Activated T-cell treated with anti-CD3 and anti-CD28 coated beads, Interleukin-2, amount 50 U/mL, for 48 hours (primary cell): ENCODE measurements at places on chromosomes 1 and 21.
A peak's percentile ranks its signal among the peaks of the same experiment; 100 is the strongest.

GRCh38 chr1:83889707-83890106 lies 109.2 kb downstream of the TTLL7 start:
- DNase-seq = no peak

GRCh38 chr1:209384710-209385550 lies 198.6 kb upstream of the CAMK1G start:
- DNase-seq = no peak

GRCh38 chr1:236880209-236880608 lies 85.1 kb downstream of the MTR start:
- DNase-seq = no peak

GRCh38 chr21:31731056-31731856 lies 662 bp downstream of the SCAF4 start:
- peak; percentile 62 for DNase-seq

DNA sequence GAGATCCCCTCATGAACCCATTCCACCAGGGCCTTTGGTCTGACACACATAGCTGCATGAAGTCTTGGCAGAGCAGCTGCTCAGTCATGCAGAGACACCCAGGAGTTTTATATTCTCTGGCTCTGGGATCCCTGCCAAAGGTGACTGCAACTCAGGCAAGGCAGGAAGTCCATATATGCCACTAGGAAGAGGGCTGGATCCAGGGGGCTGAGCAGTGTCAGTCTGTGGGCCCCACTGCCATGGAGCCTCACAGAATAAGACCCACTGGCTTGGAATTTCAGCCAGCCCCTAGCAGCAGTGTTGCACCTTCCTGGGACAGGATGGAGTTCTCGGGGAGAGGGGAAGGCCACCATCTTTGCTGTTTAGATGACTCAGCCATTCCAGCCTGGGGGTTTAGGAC lies 199.7 kb downstream of the TBX15 start:
- DNase-seq = no peak

- no peak for DNase-seq
These were observed 39.6 kb downstream of the KCTD3 start for GRCh38 chr1:215606564-215607168.

GRCh38 chr1:204950353-204951001 lies 79.8 kb downstream of the NFASC start:
- DNase-seq = no peak

GRCh38 chr1:66532798-66533783 lies 862 bp upstream of the SGIP1 start:
- DNase-seq = peak; percentile 24

- DNase-seq = no peak
These were observed 56.5 kb downstream of the GABPA start for GRCh38 chr21:25791319-25791718.

GRCh38 chr1:61318319-61319125 lies 236.2 kb downstream of the NFIA start:
- DNase-seq = no peak

GRCh38 chr1:96374076-96374762 lies 347.4 kb upstream of the PTBP2 start:
- DNase-seq = no peak

DNA sequence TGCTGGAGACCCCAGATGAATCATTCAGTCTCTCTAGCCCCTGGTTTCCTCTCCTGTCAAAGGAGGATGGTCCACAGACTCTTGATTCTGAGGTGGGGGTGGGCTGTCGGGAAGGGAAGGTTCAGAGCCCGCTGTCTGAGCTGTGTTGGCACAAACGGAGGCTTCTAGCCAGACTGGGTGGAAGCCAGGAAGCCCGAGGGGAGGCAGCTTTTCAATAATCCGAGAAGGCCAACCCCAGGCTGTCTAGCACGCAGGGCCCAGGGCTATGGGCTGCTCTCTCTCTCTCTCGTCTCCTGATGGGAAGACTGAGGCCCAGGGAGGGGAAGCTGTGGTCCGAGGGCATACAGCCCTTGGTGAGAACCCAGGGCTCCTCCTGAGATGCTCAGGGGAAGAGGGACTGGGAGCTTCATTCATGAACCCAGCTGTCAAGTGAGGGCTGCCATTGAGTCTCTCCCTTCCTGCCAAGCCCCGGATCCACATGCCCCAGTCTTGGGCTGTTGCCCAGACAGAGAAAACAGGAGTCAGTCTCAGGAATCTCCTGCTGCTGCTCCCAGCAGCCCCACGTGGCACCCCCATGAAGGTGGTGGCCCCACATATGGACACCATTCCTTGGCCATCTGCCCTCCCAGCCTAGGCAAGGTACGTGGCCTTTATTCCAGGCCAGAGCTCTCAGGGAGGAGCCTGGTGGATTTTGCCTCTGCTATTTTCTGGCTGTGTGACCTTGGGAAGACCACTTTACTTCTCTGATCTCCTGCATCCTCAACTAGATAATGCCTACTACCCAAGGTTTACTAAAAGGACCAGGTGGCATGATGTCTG lies 44.4 kb downstream of the RAP1GAP start:
- DNase-seq = no peak

DNA sequence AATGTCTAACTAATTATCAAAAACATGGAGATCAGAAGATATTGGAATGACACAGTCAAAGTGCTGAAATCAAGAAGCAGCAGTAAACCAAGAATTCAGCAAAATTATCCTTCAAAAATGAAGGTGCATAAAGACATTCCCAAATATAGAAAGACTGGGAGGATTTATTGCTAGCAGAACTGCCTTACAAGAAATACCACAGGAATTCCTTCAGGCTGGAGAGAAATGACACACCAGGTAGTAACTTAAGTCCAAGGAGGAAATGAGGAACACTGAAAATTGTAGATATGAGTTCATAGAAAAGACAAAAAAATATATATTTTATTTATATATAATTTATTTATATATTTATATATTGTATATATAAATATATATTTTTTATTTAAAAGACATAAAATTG lies 217.2 kb downstream of the RPS6KC1 start:
- DNase-seq = no peak

DNA sequence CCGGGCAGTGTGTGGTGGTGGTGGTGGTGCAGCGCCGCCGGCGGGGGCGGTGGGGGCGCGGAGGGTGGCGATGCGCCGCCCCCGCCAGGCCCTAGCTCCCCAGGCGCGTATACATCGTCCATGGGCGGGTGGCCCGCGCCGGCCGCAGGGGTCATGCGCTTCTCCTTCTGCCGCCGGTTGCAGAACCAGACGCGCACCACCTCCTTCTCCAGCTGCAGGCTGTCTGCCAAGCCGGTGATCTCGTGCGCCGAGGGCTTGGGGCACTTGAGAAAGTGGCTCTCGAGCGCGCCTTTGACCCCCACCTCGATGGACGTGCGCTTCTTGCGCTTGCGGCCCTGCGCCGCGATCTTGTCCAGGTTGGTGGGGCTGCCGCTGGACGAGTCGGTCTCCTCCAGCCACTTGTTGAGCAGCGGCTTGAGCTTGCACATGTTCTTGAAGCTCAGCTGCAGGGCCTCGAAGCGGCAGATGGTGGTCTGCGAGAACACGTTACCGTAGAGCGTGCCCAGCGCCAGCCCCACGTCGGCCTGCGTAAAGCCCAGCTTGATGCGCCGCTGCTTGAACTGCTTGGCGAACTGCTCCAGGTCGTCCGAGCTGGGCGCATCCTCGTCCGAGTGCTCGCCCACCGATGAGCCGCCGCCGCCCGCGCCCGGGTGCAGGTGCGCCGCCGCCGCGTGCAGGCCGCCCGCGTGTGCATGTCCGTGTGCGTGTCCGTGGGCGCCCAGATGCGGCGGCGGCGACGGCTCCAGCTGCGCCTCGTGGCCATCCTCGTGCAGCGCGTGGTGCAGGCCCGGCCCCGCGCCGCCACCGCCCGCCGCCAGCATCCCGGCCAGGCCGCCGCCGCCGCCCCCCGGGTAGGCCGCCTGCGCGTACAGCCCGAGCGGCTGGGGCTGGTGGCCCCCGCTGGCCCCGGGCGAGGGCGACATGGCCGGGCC lies 926 bp downstream of the POU3F1 start:
- peak; percentile 46 for DNase-seq
